ENCODE measurements at places on chromosomes 11 and 22. TPM values are rescaled to one million over a fixed set of nuclear protein-coding genes. Genes with fewer than 3 reads are reported as not detected.
A peak's percentile ranks its signal among the peaks of the same experiment; 100 is the strongest.

The RCOR2 gene
- 0.82 TPM for total RNA-seq

The C11orf91 gene
- 0.28 TPM for total RNA-seq

DNA sequence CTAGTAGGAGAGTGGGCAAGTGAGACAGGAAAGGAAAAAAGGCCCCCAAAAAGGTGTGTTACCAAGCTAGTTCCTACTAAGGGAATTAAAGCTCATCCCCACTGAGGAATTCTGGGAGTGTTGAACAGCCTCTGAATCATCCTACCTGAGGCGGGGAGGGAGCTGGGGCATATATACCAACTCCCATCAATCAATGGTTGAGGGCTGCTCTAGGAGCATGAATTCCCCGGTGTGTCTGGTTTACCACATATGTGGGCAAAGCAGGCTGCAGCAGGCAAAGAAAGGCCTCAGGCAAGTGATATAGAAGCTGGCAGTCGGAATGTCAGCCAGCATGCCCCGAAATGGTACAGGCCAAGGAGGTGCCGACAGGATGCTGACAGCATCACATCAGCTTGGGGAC, 23.6 kb upstream of the CDON start:
- DNase-seq = no peak

DNA sequence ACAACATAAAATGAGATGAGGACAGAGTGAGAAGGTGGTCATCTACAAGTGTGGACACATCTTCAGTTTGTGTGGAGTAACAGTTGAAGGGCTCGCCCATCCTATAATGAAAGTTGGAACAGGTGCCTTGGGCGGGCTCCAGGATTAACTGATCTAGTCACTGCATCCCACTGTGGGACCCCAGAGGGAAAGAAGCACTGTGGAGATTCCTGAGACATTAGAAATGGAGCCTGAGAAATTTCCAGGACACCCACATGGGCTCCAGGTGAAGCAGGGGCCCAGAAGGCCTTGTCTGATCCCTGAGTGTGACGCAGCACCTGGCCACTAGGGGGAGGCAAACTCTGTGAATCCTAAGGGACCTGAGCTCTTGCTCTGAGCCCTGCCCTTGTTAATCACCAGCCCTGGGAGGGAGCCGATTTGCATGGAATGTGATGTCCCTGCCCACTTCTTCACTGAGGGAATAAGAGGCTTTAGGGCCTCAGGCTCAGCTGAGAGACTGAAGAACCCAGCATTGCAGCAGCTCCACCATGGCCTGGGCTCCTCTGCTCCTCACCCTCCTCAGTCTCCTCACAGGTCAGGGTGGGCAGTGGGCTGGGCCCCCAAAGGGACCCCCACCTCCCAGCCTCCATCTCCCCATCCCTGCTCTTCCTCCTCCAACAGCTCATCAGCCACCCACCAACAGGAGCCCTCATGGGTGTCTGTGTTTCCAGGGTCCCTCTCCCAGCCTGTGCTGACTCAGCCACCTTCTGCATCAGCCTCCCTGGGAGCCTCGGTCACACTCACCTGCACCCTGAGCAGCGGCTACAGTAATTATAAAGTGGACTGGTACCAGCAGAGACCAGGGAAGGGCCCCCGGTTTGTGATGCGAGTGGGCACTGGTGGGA, 98.4 kb downstream of the VPREB1 start:
- peak; percentile 53 for DNase-seq

GRCh38 chr22:19514831-19515565, 9.2 kb downstream of the CLDN5 start:
- DNase-seq = no peak

The FGF19 gene
- not detected for total RNA-seq

The CCDC157 gene
- total RNA-seq = 2.6 TPM

The RRM1 gene
- 237 TPM for total RNA-seq

DNA sequence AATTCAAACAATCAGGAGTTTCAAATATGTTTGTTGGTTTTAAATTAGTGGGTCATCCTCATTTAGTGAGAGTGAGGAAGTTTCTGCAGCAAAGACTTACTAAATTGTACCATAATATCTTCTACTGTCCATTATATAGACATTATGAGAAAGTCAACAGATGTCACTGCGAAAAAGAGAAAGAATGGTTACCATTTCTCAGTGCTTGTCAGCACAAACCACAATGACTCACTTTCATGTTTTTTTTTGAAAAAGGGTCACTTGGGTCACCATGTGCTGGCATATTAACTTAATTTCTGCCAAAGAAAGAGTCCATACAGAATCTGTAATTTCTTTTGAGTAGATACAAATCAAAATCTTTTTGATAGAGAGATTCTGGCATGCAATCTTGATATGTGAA, 924.6 kb upstream of the FAT3 start:
- DNase-seq = no peak

GRCh38 chr11:131737357-131737756, 366.9 kb downstream of the NTM start:
- no peak for DNase-seq

DNA sequence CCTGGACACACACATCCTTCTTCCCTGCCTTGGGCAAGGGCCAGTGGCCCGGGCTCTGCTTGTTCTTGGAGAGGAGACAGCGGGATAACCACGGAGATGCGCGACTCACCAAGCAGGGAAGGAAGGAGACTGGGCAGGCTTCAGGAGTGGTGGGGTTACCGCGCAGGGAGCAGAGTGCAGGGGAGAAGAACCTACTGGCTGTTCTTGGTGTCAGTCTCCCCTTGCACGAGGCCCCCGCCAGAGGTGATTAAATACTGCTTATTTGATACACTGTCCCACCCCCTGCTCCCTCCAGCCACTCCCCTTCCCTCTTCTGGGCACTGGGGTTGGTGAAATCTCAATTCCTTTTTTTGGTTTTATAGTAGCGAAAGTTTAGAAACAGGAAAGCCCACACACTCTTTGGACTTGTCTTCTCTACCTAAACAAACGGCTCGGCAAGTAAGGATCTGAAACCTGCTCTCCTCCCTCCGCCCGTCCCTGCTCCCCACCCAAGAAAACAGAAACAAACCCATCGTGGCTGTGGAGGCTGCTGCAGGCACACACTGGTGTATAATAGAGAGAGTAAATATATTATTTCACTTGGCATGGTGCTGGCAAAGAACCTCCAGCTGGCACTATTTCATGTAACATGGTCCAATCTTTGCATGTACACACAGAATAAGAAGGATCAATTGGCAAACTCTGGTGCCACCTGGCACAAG, 10.8 kb downstream of the LARGE2 start:
- no peak for DNase-seq

DNA sequence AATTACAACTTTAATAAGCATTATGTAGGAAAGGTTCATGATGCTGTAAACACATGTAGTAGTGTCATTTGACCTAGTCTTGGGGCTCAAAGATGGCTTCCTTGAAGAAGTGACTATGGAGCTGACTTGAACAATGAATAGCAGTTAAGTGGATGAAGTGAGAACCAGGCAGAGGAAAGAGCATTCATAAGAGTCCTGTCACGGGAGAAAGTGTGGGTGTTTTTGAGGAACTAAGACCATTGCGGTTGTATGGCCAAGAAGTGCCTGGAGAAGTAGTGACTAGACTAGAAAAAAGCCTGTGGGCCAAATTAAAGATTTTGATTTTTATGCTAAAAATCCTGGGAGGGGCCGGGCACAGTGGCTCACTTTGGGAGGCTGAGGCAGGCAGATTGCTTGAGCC, 7.2 kb upstream of the IL18BP start:
- DNase-seq = no peak

The MCAT gene
- total RNA-seq = 29.1 TPM

- no peak for DNase-seq
Observed at GRCh38 chr11:19407677-19408270, 167.0 kb upstream of the E2F8 start.

DNA sequence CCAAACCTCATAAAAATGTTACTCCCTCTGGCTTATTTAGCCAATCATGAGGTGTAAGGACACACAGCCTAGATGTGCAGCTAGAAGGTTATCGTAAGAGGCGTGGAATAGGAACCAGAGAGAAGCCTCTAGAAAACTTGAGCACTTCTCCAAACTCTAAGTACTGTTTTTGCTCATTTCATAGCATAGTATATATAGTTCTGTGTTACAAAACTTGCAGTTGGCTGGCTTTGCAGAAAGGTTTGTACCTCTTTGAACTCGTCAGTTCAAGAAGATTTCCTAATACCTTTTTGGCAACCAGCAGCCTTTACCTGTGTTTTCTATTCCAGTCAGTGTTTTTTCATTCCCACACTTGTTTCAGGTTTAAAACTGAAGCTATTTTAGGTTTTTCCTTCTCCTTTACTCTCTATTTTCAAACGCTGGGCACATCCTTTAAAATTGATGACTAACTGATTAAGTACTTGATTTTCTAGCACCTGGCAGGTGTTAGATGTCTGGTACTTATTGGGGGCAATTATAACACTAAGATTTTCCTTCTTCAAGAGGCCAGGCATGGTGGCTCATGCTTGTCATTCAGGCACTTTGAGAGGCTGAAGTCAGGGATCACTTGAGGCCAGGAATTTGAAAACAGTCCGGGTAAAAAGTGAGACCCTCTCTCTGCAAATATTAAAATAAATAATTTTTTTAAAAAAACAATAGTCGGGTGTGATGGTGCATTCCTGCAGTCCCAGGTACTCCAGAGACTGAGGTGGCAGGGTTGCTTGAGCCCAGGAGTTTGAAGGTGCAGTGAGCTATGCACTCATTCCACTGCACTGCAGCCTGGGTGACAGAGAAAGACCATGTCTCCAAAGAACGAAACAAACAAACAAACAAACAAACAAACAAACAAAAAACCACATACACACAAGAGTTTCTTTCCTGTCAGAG, 125.2 kb downstream of the LRRC4C start:
- no peak for DNase-seq

- no peak for DNase-seq
Observed at GRCh38 chr11:117835576-117835975, 11.0 kb upstream of the FXYD2 start.

The SLC22A6 gene
- not detected for total RNA-seq

- no peak for DNase-seq
Observed at GRCh38 chr22:35582218-35582860, 34.8 kb downstream of the MB start.

- DNase-seq = no peak
Observed at GRCh38 chr11:119113716-119114115, 6.6 kb downstream of the C2CD2L start.

GRCh38 chr22:19641983-19642451, 72.3 kb upstream of the SEPTIN5 start:
- DNase-seq = no peak

- no peak for DNase-seq
Observed at GRCh38 chr11:46738887-46739286, 19.9 kb downstream of the F2 start.

DNA sequence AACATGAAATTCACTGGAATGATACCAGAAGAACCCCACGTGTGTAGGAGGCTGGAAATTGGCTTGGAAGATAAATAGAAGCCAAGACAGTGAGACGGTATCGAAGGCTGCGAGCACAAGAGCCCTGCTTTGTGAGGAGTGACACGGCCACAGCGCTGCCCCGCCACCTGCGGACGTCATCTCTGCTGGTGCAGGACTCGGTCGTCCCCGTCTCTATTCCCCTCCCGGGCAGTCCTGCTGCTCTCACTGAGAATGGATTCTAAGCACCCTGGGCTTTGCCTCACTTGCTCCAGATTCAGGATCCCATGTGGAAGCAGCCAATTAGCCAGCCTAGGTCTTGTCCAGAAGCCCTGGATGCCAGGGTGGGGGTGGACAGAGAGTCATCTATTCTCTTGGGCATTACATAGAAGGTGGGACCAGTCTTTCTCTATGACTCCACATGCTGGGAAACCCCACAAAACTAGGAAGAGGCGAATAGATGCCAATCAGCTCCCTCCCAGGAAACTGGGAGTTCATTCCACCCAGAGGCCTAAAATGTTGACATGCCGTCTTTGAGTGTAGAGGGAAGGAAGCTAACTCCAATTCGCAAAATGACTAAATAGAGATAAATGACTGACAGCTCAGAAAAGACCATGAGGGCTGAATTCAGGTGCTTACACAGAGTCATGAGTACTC, 25.1 kb downstream of the APOL3 start:
- DNase-seq = no peak

GRCh38 chr11:101478587-101479369, 105.0 kb downstream of the TRPC6 start:
- DNase-seq = no peak

- no peak for DNase-seq
Observed at GRCh38 chr11:116207019-116207418, 565.8 kb downstream of the BUD13 start.

- DNase-seq = no peak
Observed at GRCh38 chr11:65654375-65655349, 8.1 kb downstream of the RELA start.

- peak; percentile 36 for DNase-seq
Observed at GRCh38 chr11:7673724-7674434, 579 bp upstream of the CYB5R2 start.

DNA sequence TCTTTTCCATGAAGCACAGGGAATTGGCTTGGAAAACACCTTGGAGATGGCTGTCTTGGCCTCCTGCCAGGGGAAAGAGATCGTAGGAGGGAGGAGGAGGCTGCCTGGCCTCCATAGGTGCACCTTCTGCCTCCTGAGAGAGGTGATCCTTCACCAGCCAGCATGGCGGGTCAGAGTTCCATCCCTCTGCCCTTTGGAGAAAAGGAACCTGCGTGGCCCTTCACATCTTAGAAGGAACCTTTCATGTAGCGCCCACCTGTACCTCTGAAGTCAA, 58.2 kb upstream of the DRD2 start:
- no peak for DNase-seq

DNA sequence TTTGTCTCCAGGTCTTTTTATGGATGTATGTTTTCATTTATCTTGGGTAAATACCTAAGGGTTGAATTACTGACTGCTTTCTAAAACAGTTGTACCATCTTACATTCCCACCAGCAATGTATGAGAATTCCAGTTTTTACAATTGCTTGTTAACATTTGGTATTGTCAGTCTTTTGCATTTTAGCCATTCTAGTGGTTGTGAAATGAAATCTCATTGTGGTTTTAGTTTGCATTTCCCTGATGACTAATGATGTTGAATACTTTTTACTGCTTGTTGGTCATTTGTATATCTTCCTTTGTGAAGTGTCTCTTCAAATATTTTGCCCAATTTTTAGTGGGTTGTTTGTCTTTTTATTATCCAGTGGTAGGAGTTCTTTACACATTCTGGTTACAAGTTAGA, 92.8 kb downstream of the ARFGAP2 start:
- no peak for DNase-seq

- no peak for DNase-seq
Observed at GRCh38 chr22:23187871-23188700, 7.8 kb downstream of the BCR start.

The PHETA2 gene
- total RNA-seq = 2.1 TPM

DNA sequence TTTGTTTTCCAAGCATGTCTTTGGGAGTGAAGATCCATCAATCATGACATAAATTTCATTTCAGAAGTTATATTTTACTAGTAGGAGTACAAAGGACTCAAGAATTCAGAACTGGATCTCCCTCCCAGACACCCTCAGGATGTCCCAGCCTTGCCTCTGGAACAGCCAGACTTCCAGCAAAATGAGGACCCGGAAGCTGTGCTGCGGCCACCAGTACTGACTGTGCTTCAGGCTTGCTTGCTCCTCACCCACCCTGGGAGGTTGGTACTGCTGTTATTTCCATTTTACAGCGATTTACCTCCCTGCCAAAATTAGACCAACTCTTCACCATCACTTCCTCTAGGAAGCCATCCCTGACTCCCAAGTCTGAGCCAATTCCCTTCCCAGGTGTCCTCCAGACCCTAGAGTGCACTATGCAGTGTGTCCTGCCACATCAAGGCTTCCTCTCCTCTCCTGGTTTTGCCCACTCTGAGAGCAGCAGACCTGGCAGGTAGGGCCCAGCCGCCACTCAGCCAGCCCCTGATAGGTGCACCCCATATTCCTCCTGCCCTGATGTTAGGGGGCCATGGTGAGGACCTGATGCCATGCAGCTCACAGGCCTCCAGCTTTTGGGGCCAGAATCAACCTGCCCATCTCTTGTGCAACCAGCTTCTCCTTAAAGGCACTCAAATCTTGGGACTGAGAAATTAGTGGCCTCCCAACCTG, 47.3 kb upstream of the WNT7B start:
- no peak for DNase-seq
